Left hindlimb (tissue), 1 donor: ENCODE measurements at places on chromosomes 12 and 14.

DNA sequence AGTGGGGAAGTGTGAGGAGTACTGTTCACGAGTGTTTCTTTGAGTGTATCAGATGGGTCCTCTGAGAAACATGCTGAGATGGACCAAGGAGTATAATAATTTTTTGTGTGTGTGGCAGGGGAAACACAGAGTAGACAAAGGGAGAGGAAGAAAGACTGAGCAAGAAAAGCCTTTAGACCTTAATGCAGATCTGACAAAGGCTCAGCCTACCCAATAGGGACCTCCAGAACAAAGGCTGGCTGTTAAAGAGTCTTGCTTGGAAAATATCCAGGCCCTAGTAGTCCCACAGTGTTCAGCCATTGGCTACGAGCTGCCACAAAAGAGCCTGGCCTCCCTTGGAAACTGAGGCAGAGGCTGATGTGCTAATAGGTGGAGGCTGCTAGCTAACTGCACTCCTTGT, 13.5 kb downstream of the COQ5 start:
- DNase-seq, result no peak

- no peak for DNase-seq
Observed at GRCh38 chr14:62017651-62018230, 255.5 kb downstream of the SNAPC1 start.

DNA sequence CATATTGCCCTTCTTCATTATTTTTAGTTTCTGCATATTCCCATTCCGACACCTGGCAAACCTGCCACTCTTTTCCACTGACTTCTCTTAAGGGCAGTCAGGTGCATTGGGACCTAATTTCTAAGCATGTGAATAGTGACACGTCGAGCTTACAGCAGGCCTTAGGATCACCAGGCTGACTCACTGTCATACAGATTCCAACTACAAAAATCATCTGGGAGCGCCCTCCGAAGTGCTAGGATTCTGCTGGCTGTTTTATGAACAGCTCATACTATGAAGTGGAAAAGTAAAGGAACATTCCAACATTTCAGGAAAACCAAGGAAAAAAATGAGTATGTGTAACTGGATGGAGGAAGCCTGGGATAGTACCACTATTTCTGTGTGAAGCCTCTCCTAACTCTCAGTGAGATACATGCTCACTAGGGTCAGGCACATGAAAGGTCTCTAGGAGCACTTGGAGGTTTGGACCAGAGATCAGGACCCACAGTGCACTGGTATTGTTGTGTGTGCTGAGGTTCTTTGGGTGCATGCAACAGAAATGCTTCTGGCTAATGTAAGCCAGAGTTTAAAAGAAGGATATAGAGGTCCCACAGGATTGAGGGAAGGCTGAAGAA, 257.4 kb downstream of the ZFP36L1 start:
- DNase-seq, result no peak

- no peak for DNase-seq
Observed at GRCh38 chr12:13211191-13211858, 14.8 kb downstream of the EMP1 start.

- no peak for DNase-seq
Observed at GRCh38 chr12:75990189-75990912, 41.2 kb downstream of the PHLDA1 start.

DNA sequence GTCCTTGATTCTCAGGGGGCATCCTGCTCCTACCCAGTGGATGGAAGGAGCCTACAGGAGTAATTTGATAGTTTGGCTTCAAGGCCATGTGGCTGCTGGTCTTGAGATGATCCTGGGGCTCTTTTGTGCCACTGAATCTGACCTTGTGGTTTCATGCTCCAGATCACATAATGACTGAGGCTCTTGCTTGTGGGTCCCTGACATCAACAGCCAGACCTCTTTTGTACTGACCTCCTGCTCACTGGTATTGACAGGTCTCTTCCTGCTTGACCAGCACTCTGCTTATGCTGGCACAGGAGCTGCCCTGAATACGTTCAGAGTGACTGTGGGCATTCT, 23.2 kb upstream of the JPH4 start:
- no peak for DNase-seq

GRCh38 chr12:117662620-117663395, 301.4 kb upstream of the NOS1 start:
- no peak for DNase-seq

- DNase-seq, result no peak
Observed at GRCh38 chr14:99681832-99682148, 2.3 kb upstream of the CYP46A1 start.

DNA sequence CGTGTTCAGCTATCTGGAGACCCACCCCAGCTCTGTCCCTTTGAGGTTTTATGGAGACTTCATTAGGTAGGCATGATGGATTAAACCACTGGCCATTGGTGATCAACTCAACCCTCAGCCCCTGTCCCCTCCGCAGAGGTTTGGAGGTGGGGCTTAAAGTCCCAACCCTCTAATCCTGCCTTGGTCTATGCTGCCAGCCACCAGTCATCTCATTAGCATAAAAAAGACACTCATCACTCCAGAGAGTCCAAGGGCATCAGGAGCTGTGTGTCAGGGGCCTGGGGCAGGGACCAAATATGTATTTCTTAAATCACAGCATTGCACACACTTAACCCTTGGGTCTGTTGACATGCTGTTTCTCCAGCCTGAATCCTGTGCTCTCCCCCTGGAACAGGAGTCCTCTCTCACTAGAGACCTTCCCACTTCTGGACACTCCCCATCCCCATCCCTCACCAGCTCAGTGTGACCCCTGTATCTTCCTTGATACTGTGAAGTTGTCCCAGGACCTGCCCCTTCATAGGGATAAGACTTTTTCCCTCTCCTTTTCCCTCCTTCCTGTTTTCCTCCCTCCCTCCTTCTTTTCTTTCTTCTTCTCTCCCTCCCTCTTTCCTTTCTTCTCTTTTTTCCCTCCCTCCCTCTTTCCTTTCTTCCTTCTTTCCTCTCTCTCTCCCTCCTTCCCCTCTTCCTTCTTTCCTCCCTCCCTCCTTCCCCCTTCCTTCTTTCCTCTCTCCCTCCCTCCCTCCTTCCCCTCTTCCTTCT, 54.7 kb upstream of the CLMN start:
- no peak for DNase-seq
